ENCODE measurements at places on chromosomes 3 and 15.

- no peak for DNase-seq
Observed at GRCh38 chr3:79564192-79564591, 203.6 kb downstream of the ROBO1 start.

GRCh38 chr15:85354461-85354860 is 25.9 kb upstream of the AKAP13 start:
- no peak for DNase-seq

DNA sequence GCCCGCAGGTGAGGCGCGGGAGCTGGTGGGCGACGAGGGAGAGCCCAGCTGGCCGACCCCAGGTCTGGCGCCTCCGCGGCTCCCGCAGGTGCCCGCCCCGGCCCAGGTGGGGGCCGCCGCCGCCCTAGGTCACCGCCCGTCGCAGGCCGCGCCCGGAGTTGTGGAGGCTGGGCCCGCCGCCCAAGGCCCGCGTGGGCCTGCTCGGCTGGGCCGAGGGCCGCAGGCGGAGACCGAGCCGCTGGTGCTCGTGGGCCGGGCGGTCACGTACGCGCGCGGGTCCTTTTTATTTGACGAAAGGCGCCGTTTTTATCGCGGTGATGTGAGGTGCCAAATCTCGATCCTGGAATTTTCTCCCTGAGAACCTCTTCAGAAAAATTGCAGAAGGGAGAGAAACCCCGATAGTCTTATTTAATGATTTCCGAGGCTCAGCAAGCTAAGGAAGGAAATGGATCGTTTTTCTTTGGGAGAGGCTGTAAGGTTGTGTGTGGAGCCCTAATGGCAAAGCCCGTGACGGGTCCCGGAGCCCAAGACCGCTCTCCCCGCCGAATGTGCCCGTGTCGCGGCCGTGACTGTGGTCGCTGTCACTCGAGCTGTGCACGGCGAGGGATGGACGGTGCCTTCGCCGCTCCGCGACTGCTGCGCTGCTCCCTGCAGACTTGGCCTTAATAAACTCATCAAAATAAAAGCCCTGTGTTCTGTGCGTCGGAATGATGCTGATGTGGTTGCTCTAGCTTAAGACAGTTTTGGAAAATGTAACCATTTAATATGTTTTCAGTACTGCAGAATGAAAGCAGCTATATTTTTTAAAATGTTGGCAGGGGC is 612 bp downstream of the APPL1 start:
- DNase-seq: peak; percentile 43

DNA sequence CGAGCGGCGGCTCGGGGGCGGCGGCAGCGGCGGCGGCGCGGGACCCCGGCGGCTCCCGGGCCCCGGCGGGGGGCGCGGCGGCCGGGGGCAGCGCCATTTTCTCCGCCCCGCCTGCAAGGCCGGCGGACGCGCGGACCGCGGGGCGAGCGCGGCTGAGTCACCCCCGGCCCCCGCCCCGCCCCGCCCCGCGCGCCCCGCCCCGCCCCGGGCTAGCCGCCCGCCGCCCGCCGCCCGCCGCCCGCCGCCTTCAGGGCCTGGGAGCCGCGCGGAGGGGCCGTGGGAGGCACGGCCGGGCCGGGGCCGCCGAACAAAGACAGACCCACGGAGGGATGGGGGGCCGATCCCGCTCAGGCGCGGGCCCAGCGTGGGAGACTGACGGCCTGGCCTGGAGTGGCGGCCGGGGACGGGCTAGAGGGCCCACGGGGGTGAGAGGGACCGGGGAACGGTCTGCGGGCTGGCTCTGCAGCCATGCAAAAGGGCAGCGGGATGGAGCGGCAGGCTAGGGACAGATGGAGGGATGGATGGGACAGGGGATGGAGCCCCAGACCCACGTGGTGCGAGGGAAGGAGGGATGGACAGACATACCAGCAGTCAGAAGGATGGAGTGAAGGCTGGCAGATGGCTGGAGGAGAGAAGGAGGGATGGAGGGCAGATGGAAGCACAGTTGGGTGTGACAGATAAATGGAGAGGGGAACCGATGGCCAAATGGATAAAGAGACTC is at the start of gene EIF4E3:
EIF4E3 (minus strand) TSS at position 132 of the 721 bp plus-strand sequence; CDS start at position 97, 35 bp downstream.
- DNase-seq: peak; percentile 38

DNA sequence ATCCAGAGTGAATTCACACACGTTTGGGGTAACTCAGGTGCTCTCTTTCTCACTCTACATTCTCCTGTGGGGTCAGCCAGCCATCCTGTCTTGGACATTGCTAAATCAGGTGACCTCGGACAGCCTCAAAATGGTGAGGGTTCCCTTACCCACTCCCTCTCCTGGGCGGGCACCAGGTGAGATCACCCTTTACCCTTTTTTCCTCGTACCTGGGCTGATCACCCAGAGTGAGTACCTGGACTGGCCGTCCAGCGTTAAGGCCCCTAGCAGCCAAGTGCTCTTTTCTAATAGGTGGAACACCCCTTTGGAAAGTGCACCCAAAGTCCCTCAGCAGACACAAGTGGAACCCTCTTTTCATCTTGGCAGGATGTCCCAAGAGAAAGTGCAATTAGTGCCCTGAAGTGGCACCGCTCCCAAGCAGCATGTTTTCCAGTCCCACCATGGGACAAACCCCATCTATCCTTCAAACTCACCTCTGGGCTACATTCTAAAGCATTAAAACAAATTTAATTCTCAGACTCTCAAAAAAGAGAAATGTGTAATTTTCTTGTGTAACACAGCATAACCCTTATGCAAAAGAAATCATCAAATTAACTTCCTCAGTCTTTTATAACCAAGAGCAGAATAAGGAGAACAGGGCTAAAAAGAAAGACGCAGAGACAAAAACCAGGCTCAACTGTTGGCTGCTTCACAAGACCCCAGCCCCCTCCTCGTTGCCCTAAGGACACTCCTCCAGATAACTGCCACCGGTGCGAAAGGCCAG is 20.7 kb downstream of the TRANK1 start:
- no peak for DNase-seq

GRCh38 chr3:156769721-156770654 is 56.2 kb upstream of the LEKR1 start:
- DNase-seq: no peak

- no peak for DNase-seq
Observed at GRCh38 chr3:188822004-188822403, 349.8 kb upstream of the TPRG1 start.

DNA sequence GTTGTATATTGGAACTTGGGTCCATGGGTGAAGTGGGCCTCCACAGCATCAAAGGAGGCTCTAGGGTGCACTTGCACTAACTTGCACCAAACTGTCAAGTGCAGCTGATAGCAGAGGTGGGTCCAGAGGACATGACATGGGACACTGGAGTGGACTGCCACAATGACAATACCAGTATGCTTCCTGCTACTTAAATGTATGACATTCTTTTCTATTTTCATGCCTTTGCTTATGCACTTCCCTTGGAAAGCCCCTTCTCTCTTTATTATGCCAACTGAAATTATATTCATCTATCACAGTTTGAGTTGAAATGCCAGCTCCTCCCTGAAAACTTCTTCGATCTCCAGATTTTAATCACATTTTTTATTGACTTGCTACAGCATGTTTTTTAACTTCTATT is 101.8 kb downstream of the CFAP20DC start:
- no peak for DNase-seq

DNA sequence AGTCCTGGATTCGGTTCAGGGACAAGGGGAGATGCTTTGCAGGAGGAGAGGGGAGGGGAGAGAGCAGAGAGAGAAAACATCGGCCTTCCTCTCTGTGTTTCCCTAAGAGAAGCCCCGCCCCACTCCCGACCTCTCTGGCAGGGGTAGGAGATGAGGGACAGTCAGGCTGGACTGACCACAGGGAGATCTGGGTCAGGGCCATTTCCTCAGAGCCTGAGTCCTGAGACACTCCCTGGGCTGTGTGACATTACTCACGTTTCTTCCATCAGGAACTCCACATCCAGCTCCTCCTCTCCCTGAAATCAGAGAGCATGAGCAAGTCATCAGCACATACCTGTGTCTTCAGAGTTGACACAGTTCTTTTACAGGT is 9.1 kb downstream of the PLA2G4D start:
- no peak for DNase-seq

DNA sequence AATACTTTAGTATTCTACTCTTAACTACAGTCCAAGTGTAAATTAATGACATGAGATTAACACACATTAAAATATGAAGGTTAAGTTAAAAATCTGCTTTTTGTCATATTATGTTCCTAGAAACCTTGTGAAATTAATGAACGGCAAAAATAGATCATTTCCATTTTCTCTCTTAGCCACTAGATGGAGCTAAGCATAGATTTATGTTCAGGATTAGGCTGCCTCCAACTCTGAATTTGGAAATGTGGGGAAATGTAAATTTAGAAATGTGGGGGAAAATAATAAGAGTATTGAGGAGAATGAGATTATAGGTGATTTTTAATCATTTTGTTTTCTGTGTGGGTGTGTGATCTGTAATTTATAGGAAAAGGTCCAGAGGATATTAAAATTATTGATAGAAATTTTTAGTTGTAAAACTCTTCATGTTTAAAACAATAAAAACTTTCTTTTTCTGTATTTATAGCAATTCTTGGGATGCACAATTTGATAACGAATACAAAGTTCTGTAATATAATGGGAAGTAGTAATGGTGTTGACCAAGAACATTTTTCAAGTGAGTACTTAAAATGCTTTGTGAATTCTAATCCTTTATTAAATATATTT is 59.2 kb downstream of the TMOD3 start:
- DNase-seq: peak; percentile 50

DNA sequence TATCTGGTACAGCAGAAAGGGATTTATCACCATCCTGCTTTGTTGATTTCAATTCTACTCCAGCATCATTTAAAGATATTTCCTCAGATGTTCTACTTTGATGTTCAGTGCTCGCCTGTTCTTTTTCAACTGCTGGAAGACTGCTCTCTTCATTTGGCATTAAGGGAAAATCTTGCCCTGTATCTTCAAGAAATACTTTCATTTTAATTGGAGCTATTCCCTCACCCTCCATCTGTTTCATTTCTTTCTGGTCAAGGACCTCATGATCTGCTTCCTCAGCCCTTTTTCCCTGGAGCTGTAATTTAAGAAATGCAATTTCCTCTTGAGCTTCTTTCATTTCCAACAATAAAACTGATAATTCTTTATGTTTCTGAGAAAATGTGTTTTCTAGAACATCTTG is 37.8 kb upstream of the HCLS1 start:
- DNase-seq: no peak
